ENCODE measurements at places on chromosomes 13 and 19.

DNA sequence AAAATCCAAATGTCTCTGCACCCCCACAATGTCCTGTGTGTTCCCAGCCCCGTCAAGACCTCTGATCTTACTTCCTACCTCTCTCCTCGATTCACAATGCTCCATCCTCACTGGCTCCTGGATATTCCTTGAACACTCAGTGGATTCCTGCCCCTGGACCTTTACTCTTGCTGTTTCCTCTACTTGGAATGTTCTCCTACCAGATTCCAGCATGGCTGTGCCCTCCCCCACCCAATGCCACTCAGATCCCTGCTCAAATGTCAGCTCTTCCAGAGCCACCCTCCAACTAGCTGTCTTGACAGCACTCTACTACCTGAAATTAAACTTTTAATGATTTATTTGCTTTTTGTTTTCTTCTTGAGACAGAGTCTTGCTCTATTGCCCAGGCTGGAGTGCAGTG is 107.4 kb downstream of the KLF5 start:
- DNase-seq = no peak

DNA sequence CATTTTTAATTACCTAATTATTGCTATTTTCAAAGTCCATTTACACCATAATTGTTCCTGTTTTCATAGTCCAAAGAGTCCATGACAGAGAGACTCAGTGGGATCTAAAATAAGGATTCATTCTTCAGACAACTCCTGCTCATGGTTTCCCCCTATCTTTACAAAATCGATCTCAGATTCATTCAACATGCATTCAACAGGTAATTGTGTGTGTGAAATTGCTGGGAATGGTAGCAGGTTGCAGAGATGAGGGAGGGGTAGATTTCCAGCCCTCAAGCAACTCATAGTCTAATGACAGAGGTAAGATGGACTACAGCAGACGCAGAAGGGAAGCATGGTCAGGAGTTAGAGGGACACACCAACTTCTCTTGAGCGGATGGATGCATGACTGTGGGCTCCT is 138.1 kb downstream of the TSHZ3 start:
- DNase-seq = no peak

- no peak for DNase-seq
Measured at GRCh38 chr19:16206637-16207036, 8.9 kb downstream of the AP1M1 start.

DNA sequence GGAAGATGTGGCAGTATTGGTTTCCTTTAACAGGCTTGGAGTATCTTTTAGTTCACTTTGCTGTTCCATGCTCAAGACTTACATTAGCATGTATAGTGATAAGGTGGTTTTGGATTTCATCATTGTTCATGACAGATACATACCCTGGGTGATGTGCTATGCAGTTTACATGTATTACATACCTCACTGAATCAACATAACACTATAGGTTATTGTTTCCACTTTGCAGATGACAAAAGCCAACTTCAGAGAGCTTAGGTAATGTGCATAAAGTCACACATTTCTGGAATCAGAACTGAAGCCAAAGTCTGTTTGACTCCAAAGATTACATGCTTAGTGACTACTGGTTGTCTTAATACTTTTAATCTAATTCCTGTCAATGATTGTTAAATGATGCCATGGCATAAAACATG is 7.1 kb downstream of the COMMD6 start:
- DNase-seq = no peak

GRCh38 chr19:14091813-14092462 is 1.4 kb upstream of the SAMD1 start:
- no peak for DNase-seq

- no peak for DNase-seq
Measured at GRCh38 chr13:110836605-110836903, 78.3 kb downstream of the ANKRD10 start.

DNA sequence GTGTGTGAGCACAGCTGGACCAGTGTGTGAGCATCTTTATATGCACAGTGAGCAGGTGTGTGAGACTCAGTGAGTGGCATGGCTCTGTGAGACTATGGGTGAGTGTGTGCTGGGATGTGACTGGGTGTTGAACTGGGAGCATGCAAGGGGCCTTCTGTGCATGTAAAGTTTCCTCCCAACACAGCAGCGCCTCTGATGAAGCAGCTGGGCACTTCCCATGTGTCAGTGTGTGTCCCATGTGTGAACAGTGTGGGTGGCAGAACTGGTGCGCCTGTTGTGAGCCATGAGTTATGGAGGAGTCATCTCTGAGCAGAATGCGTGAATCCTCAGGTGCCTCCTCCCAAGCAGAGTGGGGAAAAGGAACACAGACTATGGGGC is 24.1 kb downstream of the LGALS16 start:
- DNase-seq = no peak

DNA sequence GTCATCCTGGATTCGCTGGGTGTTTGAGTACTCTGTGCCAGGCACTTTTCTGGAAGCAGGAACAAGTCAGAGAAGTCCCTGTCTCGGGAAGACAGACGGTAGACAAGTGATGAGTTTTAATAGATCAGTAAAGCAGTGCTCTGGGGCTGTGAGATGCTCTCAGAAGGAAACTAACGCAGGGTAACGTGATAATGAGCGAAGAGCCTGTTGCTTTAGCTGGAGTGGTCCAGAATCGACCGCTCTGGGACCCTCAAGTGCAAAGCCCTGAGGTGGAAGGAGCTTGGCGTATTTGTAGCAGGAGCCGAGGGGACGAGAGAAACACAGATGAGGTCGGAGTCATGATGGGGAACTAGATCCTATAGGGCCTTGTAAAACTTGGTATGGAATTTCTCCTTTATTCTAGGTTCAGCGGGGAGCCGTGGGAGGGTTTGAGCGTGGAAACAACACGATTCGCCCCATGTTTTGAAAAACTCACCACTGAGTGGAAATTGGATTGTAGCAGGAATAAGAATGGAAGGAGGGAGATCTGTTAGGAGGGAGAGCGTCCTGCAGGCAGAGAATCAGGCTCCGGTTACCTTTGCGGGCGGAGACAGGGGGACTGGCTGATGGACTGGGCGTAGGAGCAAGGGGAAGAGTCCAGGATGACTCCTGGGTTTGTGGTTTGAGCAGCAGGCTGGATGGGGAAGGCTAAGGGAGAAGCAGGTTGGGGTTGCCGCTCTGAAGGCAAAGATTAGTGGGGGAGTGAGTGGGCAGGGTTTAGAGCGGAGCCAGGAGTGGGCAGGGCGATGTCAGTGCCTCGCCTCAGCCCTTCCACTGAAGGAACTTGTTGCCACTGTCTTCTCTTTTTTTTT is 763 bp downstream of the POLD1 start:
- DNase-seq = no peak

DNA sequence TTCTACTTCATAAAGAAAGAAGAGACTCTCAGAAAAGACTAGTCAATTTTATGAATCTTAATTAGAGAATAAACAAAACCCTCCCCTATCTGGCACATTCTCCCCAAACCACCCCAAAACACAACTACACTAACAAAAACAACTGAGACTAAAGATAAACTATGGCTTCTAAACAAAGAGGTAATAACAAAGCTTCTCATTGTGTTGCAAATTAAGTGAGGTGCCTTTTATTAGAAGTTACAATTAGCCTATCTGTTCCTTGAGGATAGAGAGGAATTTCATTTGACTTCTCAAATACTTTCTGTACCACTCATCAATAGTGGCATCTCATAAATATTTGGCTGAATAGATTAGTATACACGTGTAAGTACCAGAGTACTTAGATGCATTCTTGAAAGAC is 1196.2 kb downstream of the PCDH9 start:
- DNase-seq = no peak

DNA sequence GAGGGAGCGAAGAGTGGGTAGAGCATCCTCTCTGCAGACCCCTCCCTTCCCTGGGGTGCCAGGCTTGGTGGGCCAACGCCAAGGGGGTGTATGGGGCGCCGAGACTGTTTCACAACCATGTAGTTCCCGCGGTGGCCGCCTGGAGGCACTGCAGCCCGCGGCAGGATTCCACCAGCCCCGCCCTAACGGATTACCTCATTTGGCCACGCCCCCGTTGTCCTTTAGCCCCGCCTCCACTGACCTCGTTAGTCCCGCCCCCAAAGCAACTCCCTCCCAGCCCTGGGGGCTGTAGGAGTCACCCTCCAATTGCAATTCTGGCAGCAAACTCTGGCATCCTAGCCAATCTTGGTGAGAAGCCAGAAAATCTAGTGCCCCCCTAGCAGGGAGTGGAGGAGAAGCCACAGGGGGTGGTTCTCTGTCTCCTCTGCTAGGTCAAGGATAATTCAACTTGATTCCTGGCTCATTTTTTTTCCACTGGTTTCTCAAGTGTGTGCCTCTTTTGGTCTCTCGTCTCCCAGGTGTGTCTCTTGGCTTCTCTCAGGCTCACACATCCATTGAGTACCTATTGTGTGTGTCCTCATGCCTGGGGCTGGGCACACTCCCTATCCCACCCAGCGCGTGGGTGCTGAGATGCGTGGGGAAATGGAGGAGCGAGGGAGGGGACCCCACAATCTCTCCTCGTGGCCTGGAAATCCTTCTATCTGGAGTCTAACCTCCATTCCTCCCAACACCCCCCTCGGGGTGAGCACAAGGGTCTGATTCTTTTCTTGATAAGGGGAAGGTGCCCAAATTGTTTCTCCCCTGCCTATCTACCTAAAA is 2.0 kb downstream of the OLFM2 start:
- DNase-seq = no peak

- DNase-seq = no peak
Measured at GRCh38 chr13:112733661-112734379, 44.0 kb downstream of the ATP11A start.

- no peak for DNase-seq
Measured at GRCh38 chr13:51339952-51340732, 651 bp downstream of the SERPINE3 start.

- no peak for DNase-seq
Measured at GRCh38 chr13:77697217-77698103, at the start of gene SLAIN1. Gene SLAIN1 (plus strand): TSS chr13:77697687. CDS start chr13:77697914, 227 bp downstream.

DNA sequence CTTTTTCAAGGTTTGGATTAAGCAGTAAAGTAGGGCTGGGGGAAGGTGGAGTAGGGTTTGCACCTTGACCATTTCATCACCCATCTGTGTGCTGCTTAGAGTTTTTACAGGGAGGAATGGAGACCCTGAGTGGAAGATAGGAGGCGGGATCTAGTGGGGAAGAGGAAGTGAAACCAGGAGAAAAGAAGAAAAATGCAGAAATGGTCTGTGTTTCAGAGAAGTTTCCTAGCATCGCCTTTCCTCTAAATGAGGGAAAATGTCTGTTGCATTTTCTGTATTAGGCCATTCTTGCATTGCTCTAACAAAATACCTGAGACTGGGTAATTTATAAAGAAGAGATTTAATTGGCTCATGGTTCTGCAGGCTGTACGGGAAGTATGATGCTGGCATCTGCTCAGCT is 64.1 kb downstream of the TPT1 start:
- no peak for DNase-seq

GRCh38 chr13:63636316-63636993 is 2220.8 kb upstream of the PCDH20 start:
- no peak for DNase-seq

DNA sequence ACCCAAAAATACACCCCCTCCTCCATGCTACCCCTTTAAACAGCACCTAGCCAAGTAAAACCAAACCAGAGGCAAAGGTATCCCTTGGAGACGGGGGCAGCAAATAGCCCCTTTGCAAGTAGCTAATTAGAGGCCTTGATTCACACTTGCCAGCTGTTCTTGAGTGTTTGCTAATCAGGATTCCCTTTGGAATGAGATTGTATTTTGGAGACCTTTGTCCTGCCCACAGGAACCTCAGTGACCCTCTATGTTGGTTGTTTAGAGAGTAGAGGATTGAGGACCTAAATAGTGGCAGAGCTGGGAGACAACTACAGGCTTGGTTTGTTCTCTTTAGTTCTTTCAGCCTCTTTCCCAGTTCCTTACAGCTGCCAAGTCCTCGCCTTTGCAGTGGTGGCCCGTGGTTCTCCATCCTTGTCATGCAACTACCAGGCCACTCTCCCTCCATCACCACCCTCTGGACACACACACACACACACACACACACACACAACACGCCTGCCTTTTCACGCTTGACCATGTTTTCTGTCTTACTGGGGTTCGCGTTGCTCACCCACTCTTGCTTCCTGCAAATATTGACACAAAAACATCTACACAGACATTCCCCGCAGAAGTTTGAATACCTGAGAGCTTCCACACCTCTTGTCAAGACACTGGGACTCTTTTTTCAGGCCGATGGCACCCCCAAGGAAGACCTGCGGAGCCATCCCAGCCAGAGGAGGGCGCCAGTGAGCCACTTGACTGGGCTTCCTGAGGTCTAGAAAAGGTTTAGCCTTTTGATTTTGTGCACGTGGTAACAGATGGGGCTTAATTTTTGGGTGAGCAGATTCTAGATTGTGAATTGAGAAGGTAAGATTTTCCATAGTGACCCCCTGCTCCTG is 80.0 kb upstream of the GPR183 start:
- no peak for DNase-seq

- DNase-seq = no peak
Measured at GRCh38 chr19:18649371-18650020, 12.7 kb downstream of the KLHL26 start.

DNA sequence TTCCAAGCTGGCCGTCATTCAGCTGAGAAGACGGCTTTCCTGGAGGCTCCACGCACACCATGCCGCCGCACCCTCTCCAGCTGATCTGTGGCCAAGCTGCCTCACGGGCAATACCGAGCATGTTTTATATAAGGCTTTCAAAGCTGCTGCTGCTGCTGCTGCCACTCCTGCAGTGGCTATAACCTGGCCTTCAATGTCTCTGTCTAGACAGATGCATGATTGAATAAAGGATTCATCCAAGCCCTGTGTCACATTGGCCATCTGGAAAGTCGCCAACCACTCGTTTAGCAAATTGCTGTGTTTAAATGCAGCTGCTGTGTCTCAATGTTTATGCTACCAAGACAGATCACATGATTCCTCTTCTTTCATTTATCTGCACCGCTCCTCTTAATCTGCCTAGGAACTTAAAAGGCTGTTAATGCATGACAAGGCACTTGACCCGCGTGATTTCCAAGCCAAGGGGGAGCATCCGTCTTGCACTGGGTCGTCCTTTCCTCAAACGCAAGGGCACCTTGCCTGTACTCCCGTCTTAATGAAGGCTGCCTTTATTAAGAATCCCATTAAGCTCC is 114.3 kb downstream of the TEX26 start:
- no peak for DNase-seq

- DNase-seq = no peak
Measured at GRCh38 chr19:49071860-49072547, 495 bp downstream of the KCNA7 start.

DNA sequence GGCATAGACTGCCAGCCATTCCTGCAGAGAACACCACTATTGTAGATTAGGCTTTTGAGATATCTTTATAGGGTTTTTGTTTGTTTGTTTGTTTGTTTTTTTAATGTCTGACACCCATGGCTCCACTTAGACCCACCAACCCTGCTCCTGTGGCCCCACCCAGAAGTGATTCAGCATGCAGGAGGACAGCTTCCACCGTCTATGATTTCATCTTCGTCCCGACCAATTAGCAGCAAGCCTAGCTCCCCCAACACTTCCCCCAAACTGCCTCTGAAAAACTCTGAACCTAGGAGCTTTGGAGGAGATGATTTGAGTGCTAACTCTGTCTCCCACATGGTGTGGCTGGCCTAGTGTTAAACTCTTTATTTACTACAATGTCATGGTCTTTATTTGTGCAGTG is 108.3 kb upstream of the RXFP2 start:
- no peak for DNase-seq

DNA sequence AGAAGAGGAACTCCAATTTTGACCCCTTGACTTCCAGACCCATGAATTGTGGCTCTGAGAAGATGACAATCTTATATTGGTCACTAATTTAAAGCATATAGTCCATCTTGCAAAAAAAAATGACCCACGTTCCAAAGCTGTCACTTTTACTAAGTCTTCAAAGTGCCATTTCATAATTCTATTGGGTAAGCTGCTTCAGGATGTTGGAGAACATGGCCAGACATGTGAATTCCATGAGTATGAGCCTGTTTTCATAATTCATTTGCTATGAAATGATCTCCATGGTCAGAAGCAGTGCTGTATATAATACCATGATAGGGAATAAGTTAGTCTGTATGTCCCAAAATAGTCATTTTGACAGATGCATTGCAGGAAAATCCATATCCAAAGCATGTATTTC is 1787.3 kb downstream of the SLITRK5 start:
- DNase-seq = no peak

Measured in BJ (cell line).